ENCODE measurements at places on chromosomes 11 and 22. TPM values are rescaled to one million over a fixed set of nuclear protein-coding genes. Genes with fewer than 3 reads are reported as not detected.

DNA sequence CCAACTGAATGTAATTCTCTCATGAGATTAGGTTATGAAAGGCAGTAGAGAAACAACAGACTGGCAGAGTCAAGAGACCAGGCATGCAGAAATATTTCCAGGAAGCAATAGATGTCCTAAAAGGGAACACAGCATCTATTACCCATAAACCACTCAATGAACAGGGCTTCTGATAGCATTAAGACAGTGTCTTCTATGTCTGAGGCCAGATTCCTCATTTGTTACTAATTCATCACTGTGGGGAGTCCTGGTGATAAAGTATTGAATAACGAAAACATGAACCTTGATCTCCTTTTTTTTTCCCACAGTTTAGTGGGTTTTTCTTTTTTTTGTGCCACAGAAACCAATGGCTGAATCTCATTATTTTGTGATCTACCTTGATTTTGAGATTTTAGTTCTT, 339.0 kb downstream of the METTL15 start:
- DNase-seq: no peak

- DNase-seq: no peak
These were observed 16.5 kb upstream of the OR9G4 start for GRCh38 chr11:56764976-56765375.

DNA sequence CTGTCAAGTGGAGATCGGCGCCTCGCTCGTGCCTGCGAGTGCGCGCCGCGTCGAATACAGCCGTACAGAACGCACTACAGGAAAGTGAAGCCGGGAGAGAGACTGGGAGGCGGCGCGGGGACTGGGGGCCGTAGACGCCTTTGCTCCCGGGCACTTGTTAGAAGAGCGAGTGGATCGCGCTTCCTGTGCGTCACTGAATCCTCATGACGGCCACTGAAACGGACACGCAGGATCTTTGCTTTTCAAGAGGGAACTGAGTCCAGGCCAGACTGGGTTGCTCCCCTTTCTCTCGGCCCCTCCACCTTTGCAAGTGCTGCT, 314 bp downstream of the RIC8A start:
- no peak for DNase-seq

- no peak for DNase-seq
These were observed 45.9 kb upstream of the GPR83 start for GRCh38 chr11:94447149-94447548.

- no peak for DNase-seq
These were observed 34.5 kb upstream of the PAMR1 start for GRCh38 chr11:35559949-35560348.

GRCh38 chr22:38300946-38301345, 16.3 kb downstream of the CSNK1E start:
- DNase-seq: no peak

DNA sequence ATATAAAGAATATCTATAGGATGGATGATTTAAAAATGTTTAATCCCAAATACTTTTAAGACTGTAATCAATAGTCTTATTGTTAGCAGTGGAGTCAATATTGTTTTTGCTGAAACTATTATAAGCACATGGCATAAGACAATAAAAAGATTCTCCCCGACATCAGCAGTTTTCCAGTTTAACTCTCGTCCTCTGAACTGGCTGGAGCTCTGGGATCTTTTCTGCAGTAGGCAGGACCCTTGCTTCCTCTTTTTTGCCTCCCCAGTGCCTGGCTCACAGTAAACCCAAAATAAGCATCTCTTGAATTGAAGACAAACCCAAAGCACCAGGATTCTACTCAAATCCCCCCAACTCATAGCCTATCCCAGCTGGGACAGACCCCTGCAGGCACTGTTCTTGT, 32.9 kb downstream of the KCNJ1 start:
- DNase-seq: no peak

- DNase-seq: no peak
These were observed 151.6 kb downstream of the BBOX1 start for GRCh38 chr11:27192184-27192583.

GRCh38 chr11:67240576-67241389, 25.5 kb upstream of the GRK2 start:
- peak; percentile 83 for DNase-seq

DNA sequence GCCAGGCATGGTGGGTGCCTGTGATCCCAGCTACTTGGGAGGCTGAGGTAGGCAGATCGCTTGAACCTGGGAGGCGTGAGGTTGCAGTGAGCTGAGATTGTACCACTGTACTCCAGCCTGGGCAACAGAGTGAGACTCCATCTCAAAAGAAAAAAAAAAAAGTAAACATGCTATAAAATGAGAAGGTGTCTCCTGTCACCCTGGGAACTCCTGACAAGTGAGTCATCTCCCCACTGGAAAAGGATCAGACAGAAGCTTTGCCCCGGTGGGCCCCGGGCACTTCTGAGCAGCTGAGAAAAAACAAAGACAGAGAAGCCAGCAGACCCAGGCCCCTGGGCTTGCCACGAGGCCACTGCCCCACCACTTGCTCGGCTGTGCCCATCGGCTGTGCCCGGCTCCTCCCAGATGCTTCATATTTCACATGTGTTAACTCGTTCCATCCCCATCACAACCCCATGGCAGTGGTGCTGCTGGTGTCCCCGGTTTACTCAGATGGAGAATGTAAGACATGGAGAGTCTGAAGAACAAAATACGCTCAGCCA, 22.3 kb downstream of the TTLL1 start:
- no peak for DNase-seq

DMC1 gene
- total RNA-seq: 17.2 TPM

SCGB1D2 gene
- total RNA-seq: not detected

LYVE1 gene
- not detected for total RNA-seq

PAMR1 gene
- not detected for total RNA-seq

IGLL1 gene
- total RNA-seq: not detected

DSCAML1 gene
- 0.48 TPM for total RNA-seq
